ENCODE measurements at places on chromosomes 6 and 20.

GRCh38 chr6:40000964-40001515, 66.8 kb upstream of the MOCS1 start:
- DNase-seq = no peak

GRCh38 chr20:41274152-41274551, 43.4 kb downstream of the ZHX3 start:
- DNase-seq = no peak

GRCh38 chr20:5657190-5657875, 92.9 kb upstream of the SHLD1 start:
- no peak for DNase-seq

DNA sequence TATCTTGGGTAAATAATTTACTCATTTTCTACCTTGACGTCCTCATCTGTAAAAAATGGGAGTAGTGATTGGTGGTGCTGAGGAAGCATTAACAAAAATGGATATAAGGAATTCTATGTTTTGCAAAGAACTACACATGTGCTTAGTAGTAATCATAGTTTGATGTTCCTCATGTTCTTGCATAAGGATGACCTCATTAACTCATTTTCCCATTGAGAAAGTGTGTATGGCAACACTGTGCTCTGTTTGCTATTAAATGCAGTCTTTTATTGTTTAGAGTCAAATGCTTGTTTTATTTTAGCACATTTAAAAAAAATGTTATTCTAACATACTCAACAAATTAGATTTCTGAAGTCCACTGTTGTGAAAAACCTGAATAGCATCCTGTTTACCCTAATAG, 211.2 kb upstream of the RSPO3 start:
- no peak for DNase-seq

DNA sequence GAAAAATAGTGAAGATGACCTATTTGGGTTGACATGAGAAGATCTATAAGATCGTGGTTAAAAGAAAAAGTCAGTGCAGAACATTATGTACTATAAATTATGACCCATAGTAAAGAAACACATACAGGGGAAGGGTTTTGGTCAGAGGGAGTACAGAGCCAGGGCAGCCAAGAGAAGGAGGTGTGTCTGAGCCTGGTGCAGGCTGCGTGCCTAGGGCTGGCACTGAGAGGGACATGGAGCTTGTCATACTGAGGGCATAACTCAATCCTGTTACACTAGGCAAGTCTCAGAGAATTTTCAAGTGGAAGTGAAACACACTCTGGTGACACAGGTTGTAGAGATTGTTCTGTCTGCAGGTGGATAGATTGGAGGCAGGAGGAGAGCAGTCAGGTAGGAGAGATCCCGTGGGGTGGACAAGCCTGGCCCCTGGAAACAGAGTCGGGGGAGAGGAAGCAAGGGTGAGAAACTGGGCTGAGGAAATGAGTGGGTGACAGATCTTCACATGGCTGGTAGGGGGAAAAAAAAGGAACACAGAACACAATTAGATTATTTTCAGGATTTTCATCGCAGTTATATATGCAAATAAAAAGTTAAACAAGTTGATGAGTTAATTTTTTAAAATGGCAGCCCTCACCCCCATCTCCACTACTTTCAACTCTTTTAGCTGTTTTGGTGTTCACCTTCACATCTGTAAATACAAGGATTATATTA, 18.5 kb upstream of the RNF39 start:
- DNase-seq = no peak

DNA sequence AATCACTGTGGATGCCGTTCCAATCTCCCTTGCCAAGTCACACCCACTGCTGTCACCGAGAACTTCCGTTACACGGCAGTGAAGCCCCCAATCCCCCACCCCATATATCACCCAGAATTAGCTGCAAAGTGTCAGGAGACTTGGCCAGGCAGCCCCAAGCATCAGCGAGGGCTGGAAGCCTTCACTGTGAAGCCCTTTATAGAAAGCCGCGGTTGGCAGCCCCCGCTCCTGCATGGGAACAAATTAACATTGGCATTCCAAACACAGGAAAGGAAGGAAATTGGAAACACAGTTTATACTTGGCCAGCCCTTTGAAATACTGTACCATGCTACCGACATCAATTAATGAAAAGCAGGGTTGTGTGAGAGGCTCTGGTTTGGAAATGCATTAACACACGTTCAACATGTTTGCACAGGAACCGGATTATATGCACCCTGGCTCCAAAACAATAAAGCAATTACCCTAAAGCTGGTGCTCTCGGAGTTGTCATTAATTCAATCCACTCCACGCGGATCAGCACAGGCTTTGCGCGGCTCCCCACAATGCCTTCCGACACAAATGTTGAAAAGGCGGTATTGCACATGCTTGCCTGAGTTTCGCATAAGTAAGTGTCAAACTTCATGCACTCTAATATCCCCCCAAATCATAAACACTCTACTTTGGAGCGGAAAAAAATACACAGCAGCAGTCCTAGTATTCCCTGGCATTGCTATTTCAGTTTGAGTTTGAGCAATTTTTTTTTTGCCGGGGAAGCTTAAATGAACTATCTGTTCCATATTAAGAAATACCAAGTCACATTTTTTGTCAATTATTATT, 7.1 kb downstream of the BMP7 start:
- no peak for DNase-seq

Measured in activated CD8-positive, alpha-beta memory T cell treated with anti-CD3 and anti-CD28 coated beads, Interleukin-2, amount 50 U/mL, for 4 hours (primary cell).